ENCODE measurements at places on chromosomes 11 and 22. TPM values are rescaled to one million over a fixed set of nuclear protein-coding genes. Genes with fewer than 3 reads are reported as not detected.

DNA sequence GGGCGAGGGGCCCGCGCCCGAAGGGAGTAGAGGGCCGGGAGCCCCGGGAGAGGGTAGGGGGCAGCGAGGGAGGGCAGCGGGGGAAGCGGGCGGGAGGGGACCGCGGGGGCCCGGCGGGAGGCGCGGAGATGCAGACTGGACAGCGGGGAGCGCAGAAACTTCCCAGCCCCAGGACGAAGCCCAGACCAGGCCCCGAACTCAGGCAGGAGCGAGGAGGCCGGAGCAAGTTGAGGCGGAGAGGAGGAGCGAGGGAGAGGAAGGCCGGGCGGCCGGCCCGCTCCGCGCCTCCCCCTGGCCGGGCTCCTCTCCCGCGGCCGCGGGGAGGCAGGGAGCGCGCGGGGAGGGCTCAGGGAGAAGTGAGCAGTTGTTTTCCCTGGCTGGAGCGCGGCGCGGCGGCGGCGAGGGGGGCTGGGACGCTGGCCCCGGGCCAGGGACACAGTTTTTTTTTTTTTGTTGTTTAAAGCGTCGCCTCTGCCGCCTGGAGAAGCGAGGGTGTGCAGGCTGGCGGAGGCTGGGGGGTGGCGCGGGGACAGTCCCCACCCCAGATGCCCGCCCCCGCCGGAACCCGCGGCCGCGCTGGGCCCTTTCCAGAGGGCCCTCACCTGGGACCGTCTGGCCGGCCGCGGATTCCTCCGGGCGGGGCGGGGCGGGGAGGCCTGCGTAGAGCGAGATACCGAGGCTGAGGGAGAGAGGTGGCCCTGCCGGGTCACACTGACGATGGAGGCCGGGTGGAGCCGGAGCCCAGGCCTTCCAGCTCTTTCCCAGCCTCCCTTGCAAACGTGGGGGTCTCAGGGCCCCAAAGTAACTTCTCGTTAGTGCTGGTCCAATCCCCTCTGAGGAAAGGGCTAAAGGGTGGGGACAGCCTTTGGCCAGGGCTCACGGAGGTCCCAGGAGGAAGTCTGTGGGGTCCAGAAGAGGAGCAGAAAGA, at the start of gene LTBP3:
Gene LTBP3, minus strand, starts transcription at position 358 of the 928 bp plus-strand sequence. CDS start 400 bp downstream, outside the sequence.
- DNase-seq: peak; percentile 92

- DNase-seq: no peak
These were observed 188.0 kb upstream of the NCAM1 start for GRCh38 chr11:112773264-112773663.

SLC5A4 gene
- not detected for total RNA-seq

GRCh38 chr22:28950617-28951411, 67.4 kb downstream of the ZNRF3 start:
- DNase-seq: no peak

OR51T1 gene
- 2.2 TPM for total RNA-seq

TMPRSS6 gene
- not detected for total RNA-seq

- DNase-seq: peak; percentile 26
These were observed 52.0 kb downstream of the KIRREL3 start for GRCh38 chr11:126948563-126948962.

APOBEC3H gene
- not detected for total RNA-seq

GRCh38 chr11:62411524-62411923, 7.3 kb upstream of the SCGB1A1 start:
- DNase-seq: no peak

DNA sequence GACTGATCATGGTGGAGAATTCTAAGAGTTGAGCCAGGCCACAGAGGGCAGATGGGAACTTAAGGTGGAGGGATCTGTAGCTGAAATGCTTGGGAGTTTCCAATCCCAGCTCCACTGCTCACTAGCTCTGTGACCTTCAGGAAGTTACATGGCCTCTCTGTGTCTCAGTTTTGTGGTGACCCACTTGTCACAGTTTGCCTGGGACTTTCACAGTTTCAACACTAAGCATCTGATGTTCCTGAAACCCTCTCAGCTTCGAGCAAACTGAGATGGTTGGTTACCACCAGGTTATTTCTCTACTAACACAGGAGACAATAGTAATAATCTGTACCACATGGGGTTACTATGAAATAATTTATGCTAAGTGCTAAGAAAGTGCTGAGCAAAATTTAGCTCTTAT, 505.3 kb downstream of the OPCML start:
- DNase-seq: no peak

- no peak for DNase-seq
These were observed 4.9 kb downstream of the PTDSS2 start for GRCh38 chr11:454801-455565.

GRCh38 chr22:32864596-32864995, 63.1 kb downstream of the TIMP3 start:
- no peak for DNase-seq

FXYD6 gene
- total RNA-seq: 48.2 TPM

- no peak for DNase-seq
These were observed 1.9 kb downstream of the PATL1 start for GRCh38 chr11:59666969-59667368.

GRCh38 chr22:31230871-31231621, 18.9 kb downstream of the LIMK2 start:
- peak; percentile 72 for DNase-seq

ST14 gene
- 5.3 TPM for total RNA-seq

IL18 gene
- total RNA-seq: 16.9 TPM

DNA sequence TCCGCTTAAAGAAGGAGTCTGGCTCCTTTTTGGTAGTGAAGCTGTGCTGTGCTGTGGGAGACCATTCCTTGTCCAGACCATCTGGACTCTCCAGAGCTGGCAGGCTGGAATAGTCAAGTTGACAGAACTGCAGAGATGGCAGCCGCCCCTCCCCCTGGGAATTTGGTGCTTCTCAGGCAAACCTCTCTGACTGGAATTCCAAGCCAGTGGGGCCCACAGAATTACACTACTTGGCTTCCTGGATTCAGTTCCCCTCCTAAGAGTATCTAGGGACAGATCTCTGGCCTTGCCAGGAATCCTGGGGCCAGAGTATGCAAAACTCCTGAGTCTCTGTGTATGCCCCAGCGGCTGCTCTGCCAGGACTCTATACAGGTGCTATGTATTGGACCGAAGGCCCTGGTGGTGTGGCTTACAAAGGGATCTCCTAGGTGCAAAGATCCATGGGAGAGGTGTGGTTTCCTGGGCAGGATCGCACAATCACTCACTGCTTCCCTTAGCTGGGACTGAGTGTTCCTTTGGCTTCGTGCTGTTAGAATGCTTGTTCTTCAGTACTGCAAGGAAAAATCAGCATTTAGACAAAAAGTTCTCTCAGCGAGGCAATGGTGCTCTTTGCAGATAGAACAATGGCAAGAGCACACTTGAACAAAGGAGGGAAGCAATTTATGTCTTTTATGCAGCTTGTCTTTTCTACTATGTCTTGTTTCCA, 86.8 kb downstream of the PRMT3 start:
- no peak for DNase-seq

DNA sequence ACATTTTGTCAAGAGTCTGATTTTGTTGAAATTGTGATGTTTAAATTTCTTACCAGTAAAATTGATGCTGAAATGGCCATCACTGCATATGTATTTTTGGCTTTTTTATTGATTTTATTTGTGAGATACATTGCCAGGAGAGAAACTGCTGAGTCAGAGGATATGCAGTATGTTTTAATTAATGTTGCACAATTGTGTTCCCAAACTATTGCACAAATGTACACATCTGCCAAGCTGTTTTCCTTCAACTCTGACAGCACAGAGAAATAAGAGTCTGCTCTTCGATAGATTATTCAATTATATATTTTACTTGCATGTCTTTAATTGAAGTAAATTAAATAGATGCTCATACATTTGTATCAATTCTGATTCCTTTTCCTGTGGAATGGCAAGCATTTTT, 640.2 kb upstream of the LUZP2 start:
- DNase-seq: peak; percentile 14

EMID1 gene
- total RNA-seq: 8.2 TPM

OR2AG1 gene
- 4.6 TPM for total RNA-seq

DNA sequence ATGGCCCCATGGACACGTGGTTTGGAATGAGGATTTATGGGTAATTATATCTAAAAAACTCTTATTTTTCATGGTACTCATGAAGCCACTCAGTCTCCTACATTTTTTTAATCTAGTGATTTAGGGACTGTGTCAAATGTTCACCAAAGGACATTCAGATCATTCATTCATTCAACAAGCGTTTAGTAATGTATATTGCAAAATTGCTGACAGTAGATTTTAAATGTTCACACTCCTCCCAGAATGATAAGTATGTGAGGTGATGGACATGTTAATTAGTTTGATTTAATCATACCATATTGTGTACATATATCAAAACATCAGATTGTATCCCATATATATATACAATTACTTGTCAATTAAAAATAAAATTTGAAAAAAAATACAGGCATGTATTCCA, 40.8 kb upstream of the E2F8 start:
- no peak for DNase-seq

AMOTL1 gene
- 53.0 TPM for total RNA-seq
